ENCODE measurements at places on chromosomes 16 and 17.

- peak; percentile 60 for DNase-seq
These were observed 46.5 kb upstream of the CPNE2 start for GRCh38 chr16:57045694-57046381.

DNA sequence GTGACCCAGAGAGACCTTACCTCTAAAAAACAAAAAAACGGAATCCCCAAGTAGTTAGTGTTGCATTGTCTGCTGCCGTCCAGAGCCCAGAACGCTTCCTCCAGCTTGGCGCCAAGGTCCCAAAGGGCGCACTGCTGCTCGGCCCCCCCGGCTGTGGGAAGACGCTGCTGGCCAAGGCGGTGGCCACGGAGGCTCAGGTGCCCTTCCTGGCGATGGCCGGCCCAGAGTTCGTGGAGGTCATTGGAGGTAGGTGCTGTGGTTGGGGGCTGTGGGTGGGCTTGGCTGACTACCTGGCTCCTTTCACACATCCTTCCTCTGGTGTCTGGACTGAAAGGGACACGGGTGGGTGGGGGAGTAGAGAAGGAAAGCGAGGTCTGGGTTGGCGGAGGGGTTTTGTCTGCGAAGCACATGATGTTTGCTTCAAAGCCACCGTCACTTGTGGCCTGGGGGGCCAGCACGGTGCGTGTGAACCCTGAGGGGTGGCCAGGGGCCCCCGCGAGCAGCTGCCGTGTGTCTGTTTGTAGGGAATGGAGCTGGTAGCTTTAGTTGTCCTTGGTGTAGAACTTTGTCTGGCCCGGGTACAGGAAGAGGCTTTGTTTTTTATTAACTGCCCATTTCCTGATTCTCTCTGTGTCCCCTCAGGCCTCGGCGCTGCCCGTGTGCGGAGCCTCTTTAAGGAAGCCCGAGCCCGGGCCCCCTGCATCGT is 23.8 kb downstream of the SPG7 start:
- DNase-seq, result no peak

DNA sequence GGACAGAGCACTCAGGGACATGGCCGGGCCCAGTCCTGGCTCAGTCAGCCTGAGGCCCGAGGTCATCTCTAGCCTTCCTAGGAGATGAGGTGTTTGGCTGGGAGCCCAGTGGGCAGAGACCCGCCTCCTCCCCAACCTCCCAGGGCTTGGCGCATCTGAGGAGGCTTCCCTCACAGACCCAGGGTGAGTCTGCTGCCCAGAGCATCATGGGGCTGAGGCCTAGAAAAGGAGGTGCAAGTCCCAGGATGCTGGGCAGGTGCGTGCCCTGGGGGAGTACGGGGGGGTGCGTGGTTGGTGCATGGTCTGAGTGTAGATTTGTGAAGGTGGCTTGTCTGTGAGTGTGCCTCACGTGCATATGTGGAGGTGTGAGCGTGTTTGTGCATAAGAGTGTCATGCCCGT is 4.7 kb downstream of the PDE6G start:
- no peak for DNase-seq

DNA sequence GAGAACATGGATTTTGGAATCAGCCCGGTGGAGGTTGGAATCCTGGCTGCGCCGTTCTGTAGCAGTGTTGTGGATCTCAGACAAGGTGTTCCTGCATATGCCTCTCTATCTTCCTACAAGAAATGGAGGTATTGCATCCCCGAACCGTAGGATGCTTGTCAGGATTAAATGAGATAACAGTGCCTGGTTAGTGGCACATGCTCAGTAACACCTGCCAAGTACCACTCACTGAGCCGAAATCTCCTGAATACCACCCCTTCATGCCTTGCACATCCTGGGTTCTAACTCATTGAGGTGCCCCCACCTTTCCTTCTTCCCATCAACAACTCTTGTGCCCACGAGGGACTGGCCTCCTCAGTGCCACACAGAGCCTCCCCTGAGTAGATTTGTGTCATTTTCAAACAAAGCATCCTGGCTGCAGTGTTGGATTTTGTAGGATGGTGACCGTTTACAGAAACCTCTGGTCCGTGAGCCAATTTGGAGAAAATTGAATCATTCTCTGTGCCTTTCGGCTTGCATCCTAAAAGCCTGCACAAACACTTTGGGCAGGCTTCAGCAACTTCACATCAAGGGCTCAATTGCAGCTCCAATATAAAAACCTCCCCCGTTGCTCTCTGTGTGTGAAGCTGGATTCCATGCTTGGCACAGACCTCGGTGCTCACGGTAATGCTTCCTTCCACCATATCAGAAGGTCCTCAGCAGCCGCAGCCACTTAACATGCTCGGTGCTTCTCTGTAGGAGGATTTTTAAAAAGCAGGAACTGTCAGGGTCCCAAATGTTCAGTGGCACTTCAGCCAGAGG is 84.2 kb downstream of the WWOX start:
- DNase-seq, result no peak

GRCh38 chr17:28938552-28938951 is 12.8 kb downstream of the PHF12 start:
- DNase-seq, result no peak

DNA sequence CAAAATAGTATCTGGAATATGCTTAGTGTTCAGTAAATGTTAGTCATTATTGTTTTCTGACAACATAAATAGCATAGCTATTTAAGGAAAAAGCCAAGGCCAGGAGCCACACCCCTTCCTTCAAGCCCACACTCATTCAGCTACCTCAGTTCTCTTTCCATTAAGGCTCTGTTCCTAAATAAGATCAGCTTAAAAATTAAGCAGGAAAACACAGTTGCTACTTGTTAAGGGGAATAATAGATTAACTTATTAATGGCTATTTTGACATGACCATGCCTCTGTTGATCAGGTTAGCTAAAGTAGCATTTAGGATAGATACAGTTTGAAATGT is 158.1 kb downstream of the CHD9 start:
- no peak for DNase-seq

DNA sequence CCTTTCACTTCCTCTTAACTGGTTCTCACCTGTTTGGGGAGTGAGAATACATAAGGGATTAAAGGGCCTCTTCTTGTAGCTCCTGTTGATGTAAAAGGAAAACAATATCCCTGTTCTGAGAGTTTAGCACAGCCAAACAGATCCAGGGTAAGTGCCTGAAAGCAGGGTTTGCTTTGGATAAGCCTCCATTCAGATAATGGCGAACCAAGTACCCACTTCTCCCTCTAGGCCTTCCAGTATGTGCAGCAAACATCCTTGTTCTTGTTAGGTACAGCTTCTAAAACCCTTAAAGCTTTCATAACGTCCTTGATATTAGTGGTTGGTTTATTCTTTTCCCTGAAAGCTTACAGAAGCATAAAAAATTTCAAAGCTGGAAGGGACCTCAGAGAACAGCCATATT is 130.6 kb upstream of the DNAH9 start:
- no peak for DNase-seq

DNA sequence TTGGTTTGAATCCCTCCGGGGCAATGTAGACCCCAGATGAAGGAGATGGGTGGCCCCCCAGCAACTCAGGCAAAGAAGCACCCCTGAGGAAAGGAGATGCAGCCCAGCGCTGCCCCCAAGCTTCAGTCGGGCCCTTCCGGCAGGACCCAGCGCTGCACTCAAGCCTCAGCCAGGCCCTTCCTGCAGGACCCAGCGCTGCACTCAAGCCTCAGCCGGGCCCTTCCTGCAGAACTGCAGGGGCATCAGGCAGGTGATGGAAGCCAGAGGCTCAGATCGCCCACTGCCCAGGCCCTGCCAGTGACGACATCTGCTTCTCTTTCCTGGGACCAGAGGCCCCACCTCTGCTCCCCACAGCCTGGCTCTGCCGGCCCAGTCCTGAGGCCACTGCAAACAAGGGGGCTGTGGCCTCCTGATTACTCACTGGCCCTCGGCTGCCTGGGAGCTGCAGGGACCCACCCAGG is 7.8 kb downstream of the SOX8 start:
- DNase-seq, result no peak

- DNase-seq, result no peak
These were observed 74.4 kb downstream of the COX10 start for GRCh38 chr17:14143688-14144087.

GRCh38 chr17:3385869-3386816 is at the start of gene OR3A2:
Gene OR3A2, minus strand, starts transcription at chr17:3386308.
- peak; percentile 39 for DNase-seq

GRCh38 chr16:86764551-86764950 is 186.2 kb downstream of the FOXL1 start:
- no peak for DNase-seq

GRCh38 chr16:67701420-67701819 is 17.7 kb downstream of the GFOD2 start:
- no peak for DNase-seq

GRCh38 chr16:81532491-81533174 is 88.0 kb downstream of the CMIP start:
- no peak for DNase-seq

GRCh38 chr16:22262460-22262859 is 34.7 kb upstream of the POLR3E start:
- no peak for DNase-seq

DNA sequence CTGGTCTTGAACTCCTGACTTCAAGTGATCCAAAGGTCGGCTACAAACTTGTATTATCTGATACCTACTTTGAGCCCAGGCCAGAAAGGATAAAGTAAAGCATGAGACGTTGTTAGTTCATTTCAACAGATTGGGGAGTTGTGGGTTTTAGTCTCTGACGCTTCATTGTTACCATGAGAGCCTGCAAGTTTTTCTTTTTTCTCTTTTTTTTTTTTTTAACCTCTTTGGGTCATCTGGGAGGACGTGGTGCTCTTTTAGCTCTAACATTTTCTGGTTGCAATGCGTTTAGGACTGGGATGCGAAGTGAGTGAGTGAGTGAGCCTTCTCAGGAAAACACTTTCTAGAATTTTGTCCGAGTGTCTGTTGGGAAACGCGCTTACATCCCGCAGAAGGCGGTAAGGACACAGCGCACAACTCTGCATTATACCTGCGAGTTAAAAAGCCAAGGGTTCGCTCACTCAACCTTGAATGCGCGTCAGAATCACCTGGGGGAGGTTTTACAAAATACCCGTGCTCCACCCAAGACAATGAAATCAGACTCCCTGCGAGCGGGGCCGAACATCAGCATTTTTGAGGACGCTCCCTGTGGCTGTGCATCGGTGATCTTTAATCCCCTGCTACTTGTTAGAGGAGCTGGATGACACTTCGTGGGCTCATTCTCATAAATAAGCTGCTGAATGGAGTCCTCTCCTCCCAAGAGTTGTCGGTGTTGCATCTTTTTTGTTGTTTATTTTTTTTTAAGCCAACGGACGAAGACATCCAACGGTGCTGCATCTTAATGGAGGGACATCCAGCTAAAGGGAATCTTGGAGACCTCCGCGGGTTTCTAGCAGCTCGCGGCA is 629 bp upstream of the RNF135 start:
- DNase-seq, result peak; percentile 33

DNA sequence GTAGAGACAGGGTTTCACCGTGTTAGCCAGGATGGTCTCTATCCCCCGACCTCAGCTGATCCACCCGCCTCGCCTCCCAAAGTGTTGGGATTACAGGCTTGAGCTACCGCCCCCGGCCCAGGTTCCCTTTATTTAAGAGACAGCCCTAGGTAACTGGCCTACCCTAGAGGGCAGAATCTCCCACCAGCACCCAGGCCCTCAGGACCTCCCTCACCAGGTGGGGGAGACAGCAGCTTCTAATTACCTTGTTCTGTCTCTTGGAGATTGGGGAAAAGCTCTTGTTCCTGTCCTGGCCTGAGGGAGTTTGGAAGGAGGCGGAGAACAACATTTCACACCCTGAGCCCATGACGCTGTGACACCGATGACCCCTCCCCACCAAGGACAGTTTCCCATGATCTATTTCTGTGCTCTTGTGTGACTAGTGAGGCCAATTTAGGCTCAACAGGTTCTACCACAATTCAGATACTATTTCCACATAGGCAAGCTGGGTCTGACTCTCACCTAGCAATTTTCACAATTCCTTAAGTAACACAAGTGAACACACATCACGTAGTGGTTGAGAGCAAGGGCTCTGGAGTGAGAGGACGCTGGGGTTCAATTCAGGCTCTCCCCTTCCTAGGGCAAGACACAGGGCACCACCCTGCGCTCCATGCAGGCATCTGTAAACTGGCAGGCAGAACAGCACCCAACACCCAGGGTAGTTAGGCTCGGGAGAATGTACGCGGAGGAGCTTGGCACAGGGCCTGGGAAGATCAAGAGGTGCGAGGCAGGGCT is 20.4 kb downstream of the HDAC5 start:
- DNase-seq, result no peak
